Activated naive CD8-positive, alpha-beta T cell treated with anti-CD3 and anti-CD28 coated beads for 36 hours (primary cell): ENCODE measurements at places on chromosomes 7 and 10. TPM values are rescaled to one million over a fixed set of nuclear protein-coding genes. Genes with fewer than 3 reads are reported as not detected.

GRCh38 chr7:33904681-33905388, 504 bp upstream of the BMPER start:
- DNase-seq: peak; percentile 36

- no peak for DNase-seq
Measured at GRCh38 chr10:111435871-111436270, 359.0 kb downstream of the ADRA2A start.

DNA sequence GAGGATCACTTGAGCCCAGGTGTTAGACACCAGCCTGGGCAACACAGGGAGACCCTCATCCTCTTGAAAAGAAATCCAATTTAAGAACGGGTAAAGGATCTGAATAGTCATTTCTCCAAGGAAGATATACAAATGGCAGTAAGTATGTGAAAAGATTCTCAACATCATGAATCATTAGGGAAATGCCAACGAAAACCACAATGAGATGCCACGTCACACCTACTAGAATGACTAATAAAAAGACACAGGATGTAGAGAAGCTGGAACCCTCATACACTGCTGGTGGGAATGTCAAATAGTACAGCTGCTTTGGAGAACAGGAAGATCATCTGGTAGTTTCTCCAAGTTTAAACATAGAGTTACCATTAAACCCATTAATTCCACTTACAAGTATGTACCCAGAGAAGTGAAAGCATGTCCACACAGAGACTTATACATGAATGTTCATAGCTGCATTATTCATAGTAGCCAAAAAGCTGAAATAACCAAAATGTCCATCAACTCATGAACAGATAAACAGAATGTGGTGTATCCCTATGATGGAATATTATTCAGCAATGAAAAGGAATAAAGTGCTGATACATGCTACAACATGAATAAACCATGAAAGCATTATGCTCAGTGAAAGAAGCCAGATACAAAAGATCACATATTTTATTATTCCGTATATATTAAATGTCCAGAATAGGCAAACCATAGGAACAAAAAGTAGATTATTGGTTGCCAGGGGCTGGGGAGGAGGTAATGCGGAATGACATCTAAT, 13.1 kb upstream of the ZMIZ2 start:
- peak; percentile 29 for DNase-seq

- DNase-seq: no peak
Measured at GRCh38 chr7:139741789-139742344, 35.9 kb downstream of the HIPK2 start.

GRCh38 chr7:29424295-29424983, 139.2 kb upstream of the PRR15 start:
- no peak for DNase-seq

GRCh38 chr10:32413513-32413912, 32.4 kb upstream of the CCDC7 start:
- DNase-seq: peak; percentile 29

Gene MCM10
- 91.2 TPM for total RNA-seq

Gene CH25H
- total RNA-seq: 0.16 TPM
